ENCODE measurements at places on chromosomes 2 and 18. TPM values are rescaled to one million over a fixed set of nuclear protein-coding genes. Genes with fewer than 3 reads are reported as not detected.

- no peaks in the 10 kb centered on the region for H3K27me3 ChIP-seq
- H3K36me3 ChIP-seq: no peaks in the 10 kb centered on the region
- DNase-seq: peak; percentile 92
Measured at GRCh38 chr2:120867290-120868241, 131.9 kb downstream of the GLI2 start.

DNA sequence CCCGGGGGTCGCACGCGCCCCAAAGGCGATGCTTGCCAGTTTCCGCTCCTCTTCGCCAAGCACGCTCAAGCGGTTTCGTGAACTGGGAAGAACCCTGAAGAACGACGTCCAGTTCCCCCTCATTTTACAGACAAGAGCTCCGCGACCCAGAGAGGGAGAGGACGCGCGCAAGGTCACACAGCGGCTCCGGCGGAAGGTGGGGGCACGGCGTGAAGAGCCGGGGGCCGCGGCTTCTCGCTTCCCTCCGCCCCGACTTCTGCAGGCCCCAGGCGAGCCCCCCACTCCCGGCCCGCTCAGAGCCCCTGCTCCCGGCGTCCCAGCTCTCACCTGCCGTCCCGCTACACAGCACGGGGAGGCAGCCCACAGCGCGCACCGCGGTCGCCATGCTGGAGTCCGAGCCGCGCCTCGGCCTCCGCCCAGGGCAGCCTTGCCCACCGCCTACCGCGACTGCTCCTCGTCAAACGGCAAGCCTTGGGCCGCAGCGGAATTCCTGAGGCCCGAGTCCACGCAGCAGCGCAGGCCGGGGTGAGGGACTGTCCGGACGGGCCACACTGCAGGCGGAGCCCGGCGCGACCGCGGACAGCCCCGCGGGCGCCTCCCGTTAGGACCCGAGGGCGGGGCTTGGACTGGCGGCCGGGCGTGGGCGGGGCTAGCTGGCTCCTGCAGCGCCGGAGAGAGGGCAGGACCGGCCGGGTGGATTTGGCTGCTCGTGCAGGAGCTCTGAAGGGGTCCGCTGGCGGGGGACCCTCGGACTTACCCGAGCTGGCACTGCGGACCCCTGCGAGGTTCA lies at the start of gene MRPS5:
Gene MRPS5, minus strand, starts transcription at position 402 of the 790 bp plus-strand sequence. Its CDS starts 17 bp downstream, at position 385.
- no peaks in the 10 kb centered on the region for H3K36me3 ChIP-seq
- peak; percentile 73 for DNase-seq
- H3K27ac ChIP-seq: peak within 1 kb of the TSS; percentile 99

DNA sequence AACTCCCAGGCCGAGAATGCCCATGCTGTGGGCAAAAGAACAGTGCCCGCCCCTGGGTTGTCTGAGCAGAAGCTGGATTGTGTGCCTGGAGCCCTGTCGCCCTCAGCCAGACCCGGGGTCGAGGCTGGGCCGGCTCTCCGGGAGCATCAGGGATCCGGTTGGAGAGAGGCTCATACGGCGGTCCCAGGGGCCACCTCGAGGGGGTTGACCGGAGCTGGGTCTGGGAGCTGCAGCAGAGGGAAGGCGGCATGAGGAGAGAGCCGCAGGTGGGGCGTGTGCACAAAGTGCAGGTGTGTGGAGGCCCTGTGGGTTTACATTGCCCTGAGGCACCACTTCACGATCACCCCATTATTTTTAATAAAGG lies 39.5 kb downstream of the MBP start:
- no peaks in the 10 kb centered on the region for H3K36me3 ChIP-seq
- H3K4me1 ChIP-seq: no peaks in the 10 kb centered on the region
- H3K27me3 ChIP-seq: no peaks in the 10 kb centered on the region
- H3K4me3 ChIP-seq: no peak overlapping the region
- no peak overlapping the region for H3K27ac ChIP-seq
- no peak for DNase-seq

GRCh38 chr18:49970319-49970718 lies 157.0 kb upstream of the ACAA2 start:
- no peak for DNase-seq
- H3K27me3 ChIP-seq: no peaks in the 10 kb centered on the region
- no peaks in the 10 kb centered on the region for H3K4me1 ChIP-seq
- no peak overlapping the region for H3K27ac ChIP-seq

- H3K36me3 ChIP-seq: no peaks in the 10 kb centered on the region
- no peaks in the 10 kb centered on the region for H3K4me1 ChIP-seq
- no peak overlapping the region for H3K27ac ChIP-seq
Measured at GRCh38 chr2:158042666-158043065, 59.0 kb upstream of the UPP2 start.

- no peak overlapping the region for H3K27ac ChIP-seq
- no peak overlapping the region for H3K4me3 ChIP-seq
- no peak for DNase-seq
- H3K36me3 ChIP-seq: no peaks in the 10 kb centered on the region
- no peaks in the 10 kb centered on the region for H3K27me3 ChIP-seq
Measured at GRCh38 chr18:80232030-80232429, 15.3 kb downstream of the PARD6G start.

DNA sequence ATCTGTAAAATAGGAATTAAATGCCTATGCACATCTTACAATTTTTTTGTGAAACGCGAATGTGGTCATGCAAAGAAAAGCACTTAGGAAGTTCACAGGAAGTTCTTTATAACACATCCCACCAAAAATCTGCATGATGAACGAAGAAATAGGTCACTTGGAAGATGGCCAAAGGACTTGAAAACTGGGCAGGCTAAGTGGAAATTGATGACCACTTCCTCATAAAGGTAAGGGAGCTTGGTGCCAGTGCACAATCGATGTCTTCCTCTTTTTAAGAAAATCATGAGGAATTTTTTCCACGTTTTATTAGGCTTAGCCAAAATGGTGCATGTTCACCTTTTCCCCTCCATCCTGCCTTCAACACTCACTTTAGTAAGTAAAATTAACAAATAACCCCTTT lies 8.2 kb upstream of the NT5C1B start:
- no peaks in the 10 kb centered on the region for H3K36me3 ChIP-seq
- H3K27ac ChIP-seq: no peak overlapping the region
- no peak for DNase-seq
- no peaks in the 10 kb centered on the region for H3K4me1 ChIP-seq
- H3K4me3 ChIP-seq: no peak overlapping the region

CWC22 gene
- total RNA-seq: 17.7 TPM

EDAR gene
- total RNA-seq: not detected

RAB11FIP5 gene
- total RNA-seq: 27.5 TPM

MC4R gene
- total RNA-seq: not detected
